Activated naive CD4-positive, alpha-beta T cell treated with anti-CD3 and anti-CD28 coated beads, Interleukin-2, amount 10 ng/mL, durations not matched to agents 7 days and 5 days (primary cell): ENCODE measurements at places on chromosomes 11 and 22.

GRCh38 chr11:131302836-131303235, 67.6 kb upstream of the NTM start:
- no peak for DNase-seq

GRCh38 chr11:67071420-67072284, 15.0 kb downstream of the RHOD start:
- DNase-seq: peak; percentile 84

DNA sequence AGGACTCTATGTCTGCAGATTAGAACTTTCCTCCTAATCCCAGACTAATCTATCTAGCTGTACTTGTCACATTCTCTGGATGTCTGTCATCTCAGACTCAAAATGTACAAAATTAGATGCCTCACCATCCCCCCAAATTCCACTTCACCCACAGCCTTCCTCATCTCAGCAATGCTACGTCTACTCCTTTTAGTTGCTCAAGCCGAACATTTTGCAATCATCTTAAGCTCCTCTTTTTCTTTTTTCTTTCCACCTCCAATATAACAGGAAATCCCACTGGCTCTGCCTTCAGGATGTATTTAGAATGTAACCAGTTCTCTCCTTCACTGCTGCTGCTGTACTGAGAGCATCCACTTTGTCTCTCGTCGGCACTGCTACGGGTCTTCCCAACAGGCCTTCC, 1091.8 kb downstream of the TBC1D22A start:
- DNase-seq: no peak

- no peak for DNase-seq
Measured at GRCh38 chr11:96186806-96187205, 156.2 kb downstream of the MAML2 start.

DNA sequence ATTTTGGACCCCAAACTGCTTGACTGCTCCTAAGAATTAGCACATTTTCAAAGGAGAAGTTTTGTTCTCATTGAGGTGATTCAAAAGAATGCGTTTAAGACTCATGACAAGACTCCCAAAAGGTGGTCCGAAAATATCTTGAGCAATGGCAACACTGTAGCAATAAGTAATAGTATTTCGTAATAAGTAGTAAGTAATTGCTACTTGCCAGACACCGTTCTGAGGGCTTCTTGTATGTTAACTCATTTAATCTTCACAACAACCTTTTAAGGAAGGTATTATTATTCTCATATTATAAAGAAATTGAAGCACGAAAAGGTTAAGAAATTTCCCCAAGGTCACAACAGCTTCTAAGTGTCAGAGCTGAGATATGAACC, 184.0 kb upstream of the SORL1-AS1 start:
- no peak for DNase-seq

GRCh38 chr11:33934450-33934849, 42.6 kb upstream of the LMO2 start:
- DNase-seq: no peak

DNA sequence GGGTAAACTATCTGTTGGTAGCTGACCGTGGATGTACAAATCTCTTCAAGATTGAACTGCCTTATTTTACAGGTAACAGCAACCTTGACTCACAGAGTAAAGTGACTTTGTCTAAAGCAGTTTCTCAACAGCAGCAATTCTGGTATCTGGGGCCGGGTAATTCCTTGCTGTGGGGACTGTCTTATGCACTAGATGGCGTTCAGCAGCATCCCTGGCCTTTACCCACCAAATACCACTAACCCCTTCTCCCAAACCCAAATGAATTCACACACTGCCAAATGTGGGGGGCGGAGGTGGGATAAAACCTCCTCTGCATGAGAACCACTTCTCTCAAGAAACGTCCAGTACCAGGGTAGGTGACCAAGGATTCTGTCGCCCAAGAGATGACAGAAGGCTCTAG, 1.7 kb upstream of the INCENP start:
- no peak for DNase-seq

DNA sequence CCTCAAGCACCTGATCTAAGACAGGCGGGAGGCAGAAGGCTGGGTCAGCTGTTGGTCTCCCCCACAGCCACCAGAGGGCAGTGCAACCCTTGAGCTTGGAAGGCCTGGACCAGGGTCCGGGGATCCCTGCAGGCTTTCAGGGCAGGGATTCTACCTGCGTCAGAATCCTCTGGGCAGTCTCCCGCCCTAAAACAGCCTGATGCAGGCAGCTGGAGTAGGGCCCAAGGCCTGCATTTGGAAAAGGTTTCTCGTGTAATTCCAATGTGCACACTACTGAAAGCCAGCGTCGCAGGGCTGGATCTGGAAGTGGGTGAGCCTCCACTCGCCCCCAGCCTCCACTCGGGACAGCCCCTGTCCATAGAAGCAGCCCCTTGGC, 31.8 kb downstream of the BID start:
- DNase-seq: peak; percentile 75

GRCh38 chr11:87213444-87213843, 175.7 kb downstream of the TMEM135 start:
- DNase-seq: no peak

- peak; percentile 72 for DNase-seq
Measured at GRCh38 chr11:128318856-128319474, 268.4 kb downstream of the ETS1 start.

DNA sequence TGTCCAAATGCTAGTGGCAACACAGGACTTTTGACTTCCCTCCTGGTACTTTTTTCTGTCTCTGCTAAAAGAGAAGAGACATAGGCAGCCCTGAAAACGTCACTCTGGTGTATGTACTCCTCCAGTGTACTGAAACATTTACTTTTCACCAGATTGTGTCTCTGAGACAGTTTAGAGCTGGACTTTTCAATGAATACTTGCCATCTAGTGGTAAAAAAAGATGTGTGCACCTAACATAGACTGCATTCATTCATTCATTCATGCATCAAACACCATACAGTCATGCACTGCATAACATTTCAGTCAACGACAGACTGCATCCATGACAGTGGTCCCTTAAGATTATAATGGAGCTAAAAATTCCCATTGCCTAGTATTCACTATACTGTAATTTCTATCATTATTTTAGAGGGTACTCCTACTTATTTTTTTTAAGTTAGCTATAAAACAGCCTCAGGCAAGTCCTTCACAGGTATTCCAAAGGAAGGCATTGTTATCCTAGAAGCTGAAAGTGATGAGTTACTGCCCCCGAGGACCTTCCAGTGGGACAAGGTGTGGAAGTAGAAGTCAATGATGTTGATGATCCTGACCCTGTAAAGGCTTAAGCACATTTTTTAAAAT, 186.2 kb downstream of the SPON1 start:
- no peak for DNase-seq

GRCh38 chr11:17600316-17601255, 53.5 kb downstream of the OTOG start:
- no peak for DNase-seq

GRCh38 chr22:37681556-37682049, 4.5 kb upstream of the NOL12 start:
- peak; percentile 84 for DNase-seq

DNA sequence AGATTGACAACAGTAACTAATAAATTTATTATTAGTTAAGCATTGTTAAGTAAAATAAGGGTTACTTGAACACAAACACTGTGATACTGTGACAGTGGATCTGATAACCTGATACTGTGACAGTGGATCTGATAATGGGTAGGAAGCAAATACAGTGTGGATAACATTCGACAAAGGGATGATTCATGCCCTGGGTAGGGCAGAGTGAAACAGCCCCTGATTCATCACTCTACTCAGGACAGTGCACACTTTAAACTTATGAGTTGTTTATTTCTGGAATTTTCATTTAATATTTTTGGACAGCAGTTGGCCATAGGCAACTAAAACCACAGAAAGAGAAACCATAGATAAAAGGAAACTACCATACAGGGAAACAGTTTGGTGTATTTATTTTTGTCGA, 60.8 kb upstream of the CTSC start:
- DNase-seq: no peak

- DNase-seq: no peak
Measured at GRCh38 chr11:68113986-68114385, 7.2 kb downstream of the CHKA start.

- no peak for DNase-seq
Measured at GRCh38 chr11:83706566-83706965, 420.4 kb upstream of the CCDC90B start.

GRCh38 chr11:45444796-45445195, 158.7 kb upstream of the SYT13 start:
- DNase-seq: no peak

- no peak for DNase-seq
Measured at GRCh38 chr11:119434591-119435330, 11.8 kb upstream of the THY1 start.

- DNase-seq: peak; percentile 43
Measured at GRCh38 chr22:20551805-20552442, 44.5 kb downstream of the MED15 start.

- no peak for DNase-seq
Measured at GRCh38 chr11:65592858-65593517, 2.6 kb downstream of the KCNK7 start.

DNA sequence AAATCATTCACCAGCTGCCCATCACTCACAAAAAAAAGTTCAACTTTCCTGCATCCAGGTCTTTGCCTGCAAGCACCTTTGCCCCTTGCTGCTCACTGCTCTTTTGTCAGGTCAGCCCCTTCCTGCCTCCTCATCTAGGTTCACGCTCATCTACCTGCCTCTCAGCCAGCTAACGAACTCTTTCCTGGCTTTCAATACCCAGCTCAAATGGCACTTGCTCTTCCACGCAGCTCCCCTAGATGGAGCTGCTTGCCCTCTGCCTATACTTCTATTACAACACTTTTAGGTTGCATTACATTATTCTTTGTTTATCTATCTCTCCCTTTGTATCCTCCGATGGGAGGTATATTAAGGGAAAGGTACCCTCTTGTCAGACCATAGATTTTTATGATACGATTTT, 78.9 kb upstream of the TBCEL start:
- DNase-seq: no peak

DNA sequence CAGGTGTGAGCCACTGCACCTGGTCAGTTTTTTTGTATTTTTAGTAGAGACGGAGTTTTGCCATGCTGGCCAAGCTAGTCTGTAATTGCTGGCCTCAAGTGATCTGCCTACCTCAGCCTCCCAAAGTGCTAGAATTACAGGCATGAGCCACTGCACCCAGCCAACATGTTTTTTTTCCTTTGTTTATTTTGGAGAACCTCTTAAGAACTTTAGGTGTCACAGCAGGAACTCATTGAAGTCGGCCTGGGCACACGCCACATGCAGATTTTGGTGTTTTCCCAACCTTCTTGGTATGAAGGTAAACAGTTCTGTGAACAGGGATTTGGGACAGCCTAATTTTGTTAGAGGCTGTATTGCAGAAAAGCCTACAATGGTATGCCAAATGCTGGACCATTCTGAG, 9.4 kb downstream of the DIXDC1 start:
- DNase-seq: no peak

DNA sequence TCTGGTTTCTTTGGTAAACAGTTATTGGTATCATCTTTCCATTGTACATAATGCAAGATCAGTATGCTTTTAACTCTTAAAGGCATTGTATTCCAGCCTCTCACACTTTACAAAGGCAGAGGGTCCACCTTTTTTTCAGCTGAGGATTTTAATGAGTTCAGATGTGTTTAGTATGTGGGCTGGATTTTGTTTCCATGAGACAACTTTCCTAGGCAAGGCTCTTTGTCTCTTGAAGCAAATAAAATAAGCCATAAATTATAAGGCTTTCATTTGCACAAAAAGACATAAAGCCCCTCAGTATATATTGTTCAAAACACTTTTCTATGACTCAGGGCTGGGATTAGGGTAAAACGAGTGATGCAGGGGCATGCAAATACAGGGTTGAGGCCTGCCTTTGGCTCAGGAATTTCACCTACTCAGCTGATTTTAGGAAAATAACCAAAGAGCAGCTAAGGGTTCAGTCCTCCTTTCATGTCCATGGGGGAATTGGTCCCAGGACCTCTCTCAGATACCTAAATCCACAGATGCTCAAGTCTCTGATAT, 7.6 kb downstream of the MMP20 start:
- no peak for DNase-seq

DNA sequence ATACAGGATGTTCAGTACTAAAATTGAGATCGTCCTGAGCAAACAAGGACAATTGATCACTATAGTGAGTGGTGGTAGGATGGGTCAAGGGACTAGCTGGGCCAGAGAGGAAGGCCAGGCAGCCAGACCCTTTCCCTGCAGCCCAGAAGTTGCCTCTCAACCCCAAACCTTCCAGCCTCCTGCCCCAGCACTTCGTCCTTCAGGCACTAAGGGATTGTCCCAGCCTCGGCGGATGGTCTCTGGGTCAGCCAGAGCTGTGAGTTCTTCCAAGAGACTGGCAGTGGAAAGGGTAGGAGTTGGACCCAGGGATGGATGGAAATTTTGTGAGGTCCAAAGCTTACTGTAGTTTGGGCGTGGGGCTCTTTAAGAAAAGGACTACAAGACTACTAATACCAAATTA, 3.6 kb upstream of the LMO1 start:
- DNase-seq: peak; percentile 2

GRCh38 chr22:28911777-28912669, 28.7 kb downstream of the ZNRF3 start:
- DNase-seq: no peak

DNA sequence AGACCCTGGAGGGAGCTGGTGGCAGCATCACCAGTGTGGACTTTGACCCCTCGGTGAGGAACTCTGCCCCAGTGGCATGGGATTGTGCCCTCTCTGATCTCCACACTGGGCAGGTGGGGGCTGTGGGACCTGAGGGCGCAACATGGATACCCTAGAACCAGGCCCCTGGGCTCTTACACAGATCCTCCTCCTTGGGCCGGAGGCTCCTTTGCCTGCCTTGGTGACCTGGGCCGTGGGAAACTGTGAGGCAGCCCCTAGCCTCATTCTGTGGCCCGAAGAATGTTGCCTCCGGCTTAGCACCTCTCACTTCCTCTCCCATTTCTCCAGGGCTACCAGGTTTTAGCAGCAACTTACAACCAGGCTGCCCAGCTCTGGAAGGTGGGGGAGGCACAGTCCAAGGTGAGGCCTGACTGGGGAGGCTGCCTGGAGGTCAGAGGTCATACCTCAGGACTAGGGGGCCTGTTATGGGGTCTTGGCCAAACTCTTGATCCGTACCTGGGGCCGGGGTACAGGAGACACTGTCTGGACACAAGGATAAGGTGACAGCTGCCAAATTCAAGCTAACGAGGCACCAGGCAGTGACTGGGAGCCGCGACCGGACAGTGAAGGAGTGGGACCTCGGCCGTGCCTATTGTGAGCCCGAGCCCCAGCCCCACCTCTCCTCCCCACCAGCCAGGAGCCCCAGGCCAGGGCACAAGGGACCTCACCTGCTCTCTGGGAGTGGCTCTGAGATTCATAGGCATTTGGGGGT, 12.2 kb downstream of the ATG16L2 start:
- DNase-seq: no peak
